H7 (cell line): ENCODE measurements at places on chromosomes 2 and 18. TPM values are rescaled to one million over a fixed set of nuclear protein-coding genes. Genes with fewer than 3 reads are reported as not detected.

GRCh38 chr2:51329512-51329911, 297.6 kb upstream of the NRXN1 start:
- DNase-seq = no peak

- DNase-seq = peak; percentile 24
Measured at GRCh38 chr2:96769814-96770213, 9.1 kb downstream of the CNNM4 start.

GRCh38 chr2:223494942-223495341, 107.2 kb downstream of the SCG2 start:
- no peak for DNase-seq

DNA sequence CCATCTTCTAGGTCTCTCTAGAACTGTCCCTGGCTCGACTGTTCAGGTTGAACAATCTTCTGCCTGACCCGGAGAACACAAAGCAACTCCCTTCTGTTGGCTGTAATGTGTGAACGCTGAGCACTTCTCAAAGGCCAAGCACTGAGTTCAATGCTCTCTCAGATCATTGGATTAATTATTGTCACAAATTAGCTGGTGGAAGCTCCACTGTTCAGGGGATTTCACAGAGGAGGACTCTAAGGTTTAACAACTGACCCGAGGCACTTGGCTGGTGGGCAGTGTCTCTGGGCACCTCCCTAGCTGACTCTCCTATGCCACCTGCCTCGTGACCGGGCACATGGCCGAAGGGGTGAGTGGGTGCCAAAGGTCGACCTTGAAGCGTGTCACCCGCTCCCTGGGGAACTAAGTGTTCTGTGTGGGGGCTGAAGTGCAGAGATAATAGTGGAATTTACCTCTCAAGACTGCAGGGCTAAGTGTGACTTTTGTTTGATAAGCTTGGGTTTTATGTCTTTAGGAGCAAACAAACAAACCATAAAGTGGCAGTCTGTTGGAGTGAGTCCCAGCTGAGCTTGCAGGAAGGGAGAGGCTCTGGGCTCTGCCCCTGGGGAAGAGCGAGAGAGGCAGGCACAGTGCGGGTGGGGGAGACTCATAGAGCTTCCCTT, 64.8 kb downstream of the BCL2L11 start:
- no peak for DNase-seq

GRCh38 chr2:26076001-26076587, 42.2 kb downstream of the RAB10 start:
- DNase-seq = no peak

GRCh38 chr2:44579837-44580230, 218.1 kb downstream of the CAMKMT start:
- no peak for DNase-seq

DNA sequence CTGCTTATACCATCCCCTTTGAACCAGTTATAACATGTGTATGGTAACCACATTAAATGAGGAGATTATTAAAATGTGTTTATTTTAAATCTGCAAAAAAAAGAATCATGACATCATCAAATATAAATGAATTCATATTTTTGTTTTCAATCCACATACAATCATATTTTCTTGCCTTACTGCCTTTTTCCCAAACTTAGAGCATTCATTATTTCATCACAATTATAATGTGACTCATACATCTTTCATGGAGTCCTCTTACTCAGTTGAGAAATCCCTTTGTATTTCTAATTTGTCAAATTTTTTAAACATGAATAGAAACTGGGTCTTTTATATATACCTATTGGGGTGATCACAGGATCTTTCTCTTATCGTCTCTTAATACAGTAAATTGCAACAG, 909.6 kb downstream of the DSC3 start:
- DNase-seq = no peak

ADD2 gene
- total RNA-seq = 63.9 and 79.4 TPM in 2 replicates
